Body of pancreas (tissue), 4 donors: ENCODE measurements at places on chromosomes 16 and 17. TPM values are rescaled to one million over a fixed set of nuclear protein-coding genes. Genes with fewer than 3 reads are reported as not detected.

The FBXO39 gene
- not detected for total RNA-seq

The CA4 gene
- 18.8 TPM for total RNA-seq

The CNTNAP1 gene
- 4.9 TPM for total RNA-seq

The SLC6A4 gene
- 0.33 TPM for total RNA-seq

The CD19 gene
- not detected for total RNA-seq

The TERB1 gene
- not detected for total RNA-seq

The TBX6 gene
- total RNA-seq, result 2.6 TPM

DNA sequence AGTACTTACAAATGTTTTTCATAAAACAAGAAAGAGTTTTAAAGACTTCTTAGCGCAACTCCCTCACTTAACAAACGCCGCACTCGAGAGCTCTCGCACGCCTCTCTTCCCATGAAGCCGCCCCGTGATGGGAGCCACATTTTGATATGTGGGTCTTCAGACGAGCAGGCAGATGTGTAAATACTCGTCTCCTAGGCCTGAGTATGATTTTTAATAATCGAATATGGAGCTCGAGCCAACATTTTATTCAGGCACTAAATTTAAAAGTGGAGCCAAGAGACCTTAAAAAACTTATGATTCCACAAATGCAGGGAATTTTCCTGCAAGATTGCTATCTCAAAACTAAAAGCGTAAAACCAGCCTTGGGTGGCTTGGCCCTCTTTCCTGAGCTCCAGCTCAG is 55.4 kb downstream of the IRX6 start:
- no peak overlapping the region for H3K27ac ChIP-seq
- H3K4me3 ChIP-seq, result no peak overlapping the region
- H3K4me1 ChIP-seq, result no peaks in the 10 kb centered on the region
- DNase-seq, result no peak
- H3K27me3 ChIP-seq, result no peaks in the 10 kb centered on the region

GRCh38 chr16:4372578-4373355 is 1.1 kb downstream of the VASN start:
- H3K27me3 ChIP-seq, result no peaks in the 10 kb centered on the region
- peaks cover 63% of the 10 kb centered on the region for H3K4me1 ChIP-seq
- peak overlapping the region; percentile 89 for H3K27ac ChIP-seq
- H3K36me3 ChIP-seq, result no peaks in the 10 kb centered on the region
- H3K4me3 ChIP-seq, result peak overlapping the region; percentile 46
- DNase-seq, result peak; percentile 76

DNA sequence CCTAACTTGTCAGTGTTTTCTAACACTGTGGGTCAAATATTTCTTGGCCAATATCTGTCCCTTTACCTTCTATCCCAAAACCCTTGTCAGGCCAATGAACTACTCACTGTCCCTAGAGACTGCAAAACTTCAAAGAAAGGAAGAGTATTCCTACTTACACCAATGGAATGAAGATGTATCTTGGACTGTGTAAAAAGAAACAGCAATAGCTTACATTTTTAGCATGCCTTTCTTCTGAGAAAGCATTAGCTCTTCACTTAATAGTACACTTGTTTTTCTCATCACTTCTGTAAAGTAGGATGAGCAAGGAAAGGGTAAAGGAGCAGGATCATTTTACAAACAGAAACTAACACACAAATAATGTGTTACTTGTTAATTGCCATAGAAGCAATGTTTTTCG is 73.9 kb downstream of the STH start:
- no peaks in the 10 kb centered on the region for H3K36me3 ChIP-seq
- no peak for DNase-seq
- H3K4me3 ChIP-seq, result no peak overlapping the region
- H3K27ac ChIP-seq, result no peak overlapping the region
- no peaks in the 10 kb centered on the region for H3K27me3 ChIP-seq

DNA sequence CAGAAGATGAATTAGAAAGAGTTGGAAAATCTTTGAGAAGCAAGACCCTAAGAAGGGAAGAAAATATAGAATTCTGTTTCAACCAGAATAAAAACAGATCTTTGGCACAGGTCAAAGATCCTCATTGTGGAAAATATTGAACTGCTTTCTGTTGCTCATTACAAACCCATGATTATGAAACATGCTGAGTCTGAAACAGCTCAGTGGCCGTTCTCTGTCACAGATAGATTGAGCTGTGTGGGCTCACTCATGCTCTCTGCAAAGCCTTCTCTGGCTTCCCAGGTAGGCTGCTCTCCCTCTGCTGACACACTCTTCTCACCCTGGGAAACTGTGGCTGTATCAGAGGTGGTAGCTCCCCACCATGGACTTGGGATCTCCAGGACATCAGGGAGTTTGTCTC is 3.4 kb upstream of the KRT38 start:
- no peaks in the 10 kb centered on the region for H3K4me1 ChIP-seq
- DNase-seq, result no peak
- no peaks in the 10 kb centered on the region for H3K36me3 ChIP-seq
- no peak overlapping the region for H3K4me3 ChIP-seq

DNA sequence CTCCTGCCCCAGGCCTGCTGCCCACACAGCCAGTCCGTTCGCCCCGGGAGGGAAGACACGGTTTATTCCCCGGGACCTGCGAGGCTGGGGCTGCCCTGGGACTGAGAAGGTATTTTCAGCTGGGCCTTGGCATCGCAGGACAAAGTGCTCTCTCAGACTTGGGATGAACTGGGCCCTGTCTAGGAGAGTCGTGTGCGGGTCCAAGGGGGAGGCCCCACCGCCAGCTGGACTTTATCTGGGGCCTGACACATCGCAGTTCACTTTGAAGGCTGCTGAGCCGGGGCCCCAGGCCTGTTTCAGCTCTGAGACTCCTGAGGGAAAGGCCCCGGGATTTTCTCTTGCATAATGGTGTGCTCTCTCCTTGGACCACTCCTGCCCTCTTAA is 6.8 kb downstream of the CRISPLD2 start:
- peak overlapping the region; percentile 52 for H3K27ac ChIP-seq
- peak; percentile 44 for DNase-seq
- H3K27me3 ChIP-seq, result no peaks in the 10 kb centered on the region
- no peak overlapping the region for H3K4me3 ChIP-seq
- H3K36me3 ChIP-seq, result no peaks in the 10 kb centered on the region

DNA sequence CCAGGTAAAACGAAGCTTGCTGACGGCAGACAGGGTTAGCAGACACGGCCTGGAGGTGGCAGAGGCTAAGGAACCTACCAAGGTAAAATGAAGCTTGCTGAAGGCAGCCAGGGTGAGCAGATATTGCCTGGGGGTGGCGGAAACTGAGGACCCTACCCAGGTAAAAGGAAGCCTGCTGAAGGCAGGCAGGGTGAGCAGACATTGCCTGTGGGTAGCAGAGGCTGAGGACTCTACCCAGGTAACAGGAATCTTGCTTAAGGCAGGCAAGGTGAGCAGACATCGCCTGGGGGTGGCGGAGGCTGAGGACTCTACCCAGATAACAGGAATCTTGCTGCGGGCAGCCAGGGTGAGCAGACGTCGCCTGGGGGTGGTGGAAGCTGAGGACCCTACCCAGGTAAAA is 2.6 kb upstream of the GCGR start:
- H3K27me3 ChIP-seq, result peaks cover 36% of the 10 kb centered on the region
- no peaks in the 10 kb centered on the region for H3K36me3 ChIP-seq
- peaks cover 22% of the 10 kb centered on the region for H3K4me1 ChIP-seq
- no peak overlapping the region for H3K4me3 ChIP-seq
- no peak overlapping the region for H3K27ac ChIP-seq

- no peaks in the 10 kb centered on the region for H3K27me3 ChIP-seq
- no peak for DNase-seq
- H3K36me3 ChIP-seq, result no peaks in the 10 kb centered on the region
- H3K27ac ChIP-seq, result no peak overlapping the region
- H3K4me3 ChIP-seq, result no peak overlapping the region
Observed at GRCh38 chr17:77700165-77700881, 258.2 kb upstream of the TNRC6C start.

DNA sequence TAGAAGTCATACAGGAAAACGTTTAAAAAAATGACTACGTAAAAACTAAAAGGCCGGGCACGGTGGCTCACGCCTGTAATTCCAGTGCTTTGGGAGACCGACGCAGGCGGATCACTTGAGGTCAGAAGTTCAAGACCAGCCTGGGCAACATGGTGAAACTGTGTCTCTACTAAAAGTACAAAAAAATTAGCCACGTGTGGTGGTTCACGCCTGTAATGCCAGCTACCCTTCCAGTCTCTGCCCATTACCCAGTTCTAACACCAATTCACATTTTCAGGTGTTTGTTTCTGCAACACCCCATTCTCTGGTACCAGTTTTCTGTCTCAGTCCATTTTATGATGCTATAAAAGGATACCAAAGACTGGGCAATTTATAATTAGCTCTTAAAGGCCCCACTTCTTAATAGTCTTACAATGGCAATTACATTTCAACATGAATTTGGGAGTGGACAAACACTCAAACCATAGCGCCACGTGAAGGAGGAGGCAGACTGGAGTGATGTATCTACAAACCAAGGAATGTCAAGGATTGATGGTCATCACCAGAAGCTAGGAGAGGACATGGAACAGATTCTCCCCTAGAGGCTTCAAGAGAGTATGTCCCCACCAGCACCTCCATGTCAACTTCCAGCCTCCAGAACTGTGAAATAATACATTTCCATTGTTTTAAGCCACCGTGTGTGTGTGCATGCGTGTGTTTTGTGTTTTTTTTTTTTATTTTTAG is 791 bp upstream of the C17orf75 start:
- H3K27me3 ChIP-seq, result no peaks in the 10 kb centered on the region
- H3K36me3 ChIP-seq, result no peaks in the 10 kb centered on the region
- no peak overlapping the region for H3K4me3 ChIP-seq
- no peak overlapping the region for H3K27ac ChIP-seq

DNA sequence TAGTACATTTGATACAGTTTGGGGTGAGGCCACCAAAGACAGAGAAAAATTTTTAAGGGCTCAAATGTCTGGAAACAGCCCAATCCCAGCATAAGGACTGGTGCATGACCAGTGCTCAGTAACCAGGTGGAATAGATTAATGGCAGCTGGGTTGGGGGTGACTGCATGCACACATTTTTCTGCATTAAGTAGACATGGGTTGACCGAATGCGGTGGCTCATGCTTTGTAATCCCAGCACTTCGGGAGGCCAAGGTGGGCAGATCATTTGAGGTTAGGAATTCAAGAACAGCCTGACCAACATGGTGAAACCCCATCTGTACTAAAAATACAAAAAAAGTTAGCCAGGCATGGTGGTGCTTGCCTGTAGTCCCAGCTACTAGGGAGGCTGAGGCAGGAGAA is 121.1 kb upstream of the HSBP1 start:
- no peaks in the 10 kb centered on the region for H3K36me3 ChIP-seq
- H3K4me3 ChIP-seq, result no peak overlapping the region
- DNase-seq, result no peak
- H3K4me1 ChIP-seq, result no peaks in the 10 kb centered on the region
- H3K27ac ChIP-seq, result no peak overlapping the region
- no peaks in the 10 kb centered on the region for H3K27me3 ChIP-seq

- no peaks in the 10 kb centered on the region for H3K36me3 ChIP-seq
- no peak overlapping the region for H3K27ac ChIP-seq
- no peaks in the 10 kb centered on the region for H3K4me1 ChIP-seq
- no peaks in the 10 kb centered on the region for H3K27me3 ChIP-seq
- H3K4me3 ChIP-seq, result no peak overlapping the region
Observed at GRCh38 chr16:73778887-73779286, 517.7 kb upstream of the PSMD7 start.

- H3K27ac ChIP-seq, result peak overlapping the region; percentile 93
- no peaks in the 10 kb centered on the region for H3K36me3 ChIP-seq
- no peaks in the 10 kb centered on the region for H3K27me3 ChIP-seq
- peak; percentile 47 for DNase-seq
- H3K4me1 ChIP-seq, result peaks cover 37% of the 10 kb centered on the region
Observed at GRCh38 chr16:11583889-11584565, 2.7 kb downstream of the LITAF start.

GRCh38 chr16:4830408-4830807 is 16.7 kb downstream of the GLYR1 start:
- H3K4me1 ChIP-seq, result no peaks in the 10 kb centered on the region
- H3K27ac ChIP-seq, result no peak overlapping the region
- no peak for DNase-seq
- H3K4me3 ChIP-seq, result no peak overlapping the region

DNA sequence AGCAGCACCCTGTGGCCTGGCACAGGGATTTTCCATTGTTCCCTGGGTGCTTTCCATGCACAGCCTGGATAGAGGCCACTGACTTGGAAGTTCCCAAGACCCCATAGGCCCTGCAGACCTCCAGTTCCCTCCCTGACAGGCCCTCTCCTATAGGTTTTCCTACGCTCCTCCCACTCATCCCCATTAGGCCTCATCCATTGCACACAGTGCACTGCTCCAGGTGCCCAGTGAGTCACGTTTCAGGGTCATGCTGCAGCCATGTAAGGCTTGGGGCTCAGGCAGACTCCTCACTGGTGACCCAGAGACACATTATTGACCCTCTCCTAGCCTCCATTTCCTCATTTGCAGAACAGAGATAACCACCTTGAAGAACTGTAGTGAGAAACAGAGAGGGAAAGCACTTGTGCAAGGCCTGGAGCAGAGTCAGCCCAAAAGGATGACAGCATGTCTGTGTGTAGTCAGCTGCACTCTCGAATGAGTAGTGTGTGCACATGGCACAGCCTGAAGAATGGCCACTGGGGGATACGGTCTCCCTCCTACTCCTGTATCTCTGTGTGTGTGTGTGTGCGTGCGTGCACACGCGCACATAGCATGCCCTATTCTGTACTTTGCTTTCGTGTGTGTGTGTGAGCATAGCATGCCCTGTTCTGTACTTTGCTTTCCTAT is 26.8 kb downstream of the DRC3 start:
- no peaks in the 10 kb centered on the region for H3K36me3 ChIP-seq
- no peak overlapping the region for H3K27ac ChIP-seq
- DNase-seq, result no peak
- H3K4me1 ChIP-seq, result no peaks in the 10 kb centered on the region
- H3K4me3 ChIP-seq, result no peak overlapping the region

GRCh38 chr16:67942200-67942509 is 1.8 kb downstream of the LCAT start:
- DNase-seq, result no peak
- H3K4me1 ChIP-seq, result peaks cover 16% of the 10 kb centered on the region
- H3K4me3 ChIP-seq, result no peak overlapping the region

- H3K4me1 ChIP-seq, result no peaks in the 10 kb centered on the region
- DNase-seq, result peak; percentile 8
Observed at GRCh38 chr17:35879773-35880654, at the start of gene CCL5. Gene CCL5 (minus strand): TSS chr17:35880360.

- H3K36me3 ChIP-seq, result no peaks in the 10 kb centered on the region
- no peaks in the 10 kb centered on the region for H3K27me3 ChIP-seq
- peaks cover 8% of the 10 kb centered on the region for H3K4me1 ChIP-seq
- no peak overlapping the region for H3K4me3 ChIP-seq
- no peak for DNase-seq
- no peak overlapping the region for H3K27ac ChIP-seq
Observed at GRCh38 chr17:80424878-80425765, 10.2 kb downstream of the ENDOV start.

DNA sequence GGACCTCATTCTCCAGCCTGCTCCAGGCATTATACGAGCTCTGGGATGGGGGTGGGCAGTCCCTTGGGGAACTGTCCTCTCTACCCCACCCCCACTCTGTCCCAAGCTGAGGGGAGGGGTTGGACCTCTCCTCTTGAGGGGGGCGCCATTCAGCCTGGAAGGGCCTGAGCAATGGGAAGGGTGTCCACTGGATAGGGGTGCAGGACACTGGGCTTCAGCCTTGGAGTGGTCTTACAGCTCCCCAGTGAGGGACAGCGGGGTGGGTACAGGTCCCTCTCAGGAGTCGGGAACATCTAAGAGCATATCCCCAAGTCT is 9.5 kb upstream of the CBX8 start:
- no peak for DNase-seq
- peaks cover 68% of the 10 kb centered on the region for H3K27me3 ChIP-seq
- H3K4me3 ChIP-seq, result no peak overlapping the region
- no peak overlapping the region for H3K27ac ChIP-seq
- H3K36me3 ChIP-seq, result no peaks in the 10 kb centered on the region
